GDM1 (cell line): ENCODE measurements at places on chromosomes 6 and 20.
A peak's percentile ranks its signal among the peaks of the same experiment; 100 is the strongest.

GRCh38 chr20:48238326-48238725, 453.0 kb upstream of the SULF2 start:
- no peak for DNase-seq

- DNase-seq = no peak
These were observed 180.5 kb downstream of the ADAT2 start for GRCh38 chr6:143270026-143270425.

DNA sequence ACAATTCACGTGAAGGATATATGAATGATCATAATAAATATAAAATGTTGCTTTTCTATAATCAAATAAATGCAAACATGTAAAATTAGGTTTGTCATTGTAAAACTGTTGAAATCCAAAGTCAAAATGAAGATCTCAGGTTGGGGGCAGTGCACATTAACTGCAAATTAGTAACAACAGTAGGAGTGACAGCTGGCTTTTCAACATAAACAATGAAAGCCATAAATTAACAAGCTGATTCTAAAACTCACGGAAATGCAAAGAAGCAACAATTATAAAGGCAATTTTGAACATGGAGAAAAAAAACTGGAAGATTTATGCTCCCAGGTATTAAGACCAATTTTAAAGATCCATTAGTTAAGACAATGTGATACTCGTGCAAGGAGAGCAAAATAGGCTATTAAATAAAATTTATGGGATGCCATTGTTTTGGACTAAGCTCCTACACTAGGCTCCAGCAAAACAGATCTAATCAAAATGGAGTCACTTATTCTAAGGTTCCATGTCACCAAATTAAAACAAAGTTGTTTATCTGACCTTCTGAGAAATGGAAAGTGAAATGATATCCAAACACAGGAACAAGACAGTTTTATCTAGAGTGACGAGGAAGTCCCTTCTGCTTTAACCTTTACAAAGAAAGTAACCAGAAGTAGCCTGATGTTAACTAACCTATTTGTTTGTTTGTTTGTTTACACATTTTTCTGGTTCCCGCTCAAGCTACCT, 770.8 kb downstream of the EPHA7 start:
- DNase-seq = no peak

DNA sequence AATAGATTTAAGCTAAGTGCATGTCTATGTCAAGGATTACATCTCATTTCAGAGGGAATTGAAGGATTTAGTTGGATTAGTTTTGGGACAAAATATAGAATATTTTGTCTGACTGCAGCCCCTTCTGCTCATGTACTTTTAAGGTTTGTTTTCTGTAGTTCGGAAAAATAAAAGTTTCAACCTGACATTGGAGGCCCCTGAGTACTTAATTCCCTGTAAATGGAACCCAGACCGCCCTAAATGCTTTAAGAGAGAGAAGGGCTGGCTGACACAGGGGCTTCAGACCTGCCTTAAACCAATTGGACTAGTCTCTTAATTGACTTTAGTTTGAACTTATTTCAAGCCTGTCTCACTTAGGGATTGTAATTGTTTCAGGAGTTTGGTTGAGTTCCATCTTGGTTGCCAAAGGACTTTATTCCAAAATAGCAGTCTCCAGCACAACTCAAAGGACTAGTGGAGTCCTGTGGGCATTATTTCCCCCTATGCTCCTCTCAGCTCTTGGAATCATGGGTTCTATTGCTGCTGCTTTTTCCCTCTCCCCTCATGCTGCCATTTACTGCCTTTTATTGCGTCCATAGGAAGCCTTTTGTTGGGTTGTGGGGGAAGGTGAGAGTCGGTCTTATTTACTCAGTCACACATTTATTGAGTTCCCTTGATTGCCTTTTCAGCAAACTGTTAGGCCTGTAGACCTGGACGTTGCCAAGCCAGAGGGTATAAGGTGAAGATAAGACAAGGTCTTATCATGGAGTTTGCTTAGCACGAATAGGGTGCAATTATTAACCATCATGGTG, 14.5 kb downstream of the BRD2 start:
- DNase-seq = no peak

- DNase-seq = no peak
These were observed 30.9 kb upstream of the ALDH8A1 start for GRCh38 chr6:134980846-134981245.

DNA sequence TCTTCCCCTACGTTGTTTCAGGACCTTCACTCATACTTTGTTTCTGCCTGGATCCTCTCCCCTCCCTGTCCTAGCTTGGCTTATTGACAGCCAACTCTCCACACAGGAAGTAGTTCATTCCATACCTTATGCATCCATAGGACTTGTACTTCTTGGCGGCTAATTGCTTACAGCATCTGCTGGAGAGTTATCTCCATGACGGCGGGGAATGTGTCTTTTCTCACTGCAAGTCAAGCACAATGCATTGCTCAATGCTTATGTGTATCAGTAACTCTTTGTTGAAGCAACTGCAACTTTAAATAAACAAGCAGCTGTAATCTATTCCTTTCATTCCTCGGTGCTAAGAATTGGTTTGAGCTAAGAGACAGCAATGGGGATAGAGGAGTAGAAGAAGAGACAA, 551.3 kb upstream of the EPHA7 start:
- DNase-seq = no peak

DNA sequence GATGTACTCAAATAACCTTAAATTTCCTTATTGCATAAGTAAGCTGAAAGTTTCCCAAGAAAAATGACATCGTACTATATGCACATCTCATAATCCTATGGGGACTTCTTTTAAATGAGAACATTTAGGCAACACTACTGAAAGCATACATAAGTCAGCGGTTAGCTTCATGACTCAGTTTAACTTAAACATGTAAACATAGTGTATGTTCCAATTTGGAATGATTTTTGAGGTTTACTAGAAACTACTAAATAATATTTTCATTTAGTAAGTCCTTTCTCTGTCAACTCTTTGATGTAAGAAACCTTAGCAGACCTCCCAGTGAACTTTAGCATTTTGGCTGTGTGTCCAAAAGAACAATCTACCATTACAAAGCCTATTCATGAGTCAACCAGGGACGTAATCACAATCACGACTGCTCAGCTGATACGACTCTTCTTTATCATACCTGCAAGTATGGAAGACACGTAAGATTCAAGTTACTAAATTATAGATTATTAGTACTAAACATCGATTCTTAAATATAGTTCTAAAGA, 19.3 kb downstream of the HIVEP2 start:
- no peak for DNase-seq

- no peak for DNase-seq
These were observed 187.7 kb downstream of the PDE7B start for GRCh38 chr6:136039185-136039584.

DNA sequence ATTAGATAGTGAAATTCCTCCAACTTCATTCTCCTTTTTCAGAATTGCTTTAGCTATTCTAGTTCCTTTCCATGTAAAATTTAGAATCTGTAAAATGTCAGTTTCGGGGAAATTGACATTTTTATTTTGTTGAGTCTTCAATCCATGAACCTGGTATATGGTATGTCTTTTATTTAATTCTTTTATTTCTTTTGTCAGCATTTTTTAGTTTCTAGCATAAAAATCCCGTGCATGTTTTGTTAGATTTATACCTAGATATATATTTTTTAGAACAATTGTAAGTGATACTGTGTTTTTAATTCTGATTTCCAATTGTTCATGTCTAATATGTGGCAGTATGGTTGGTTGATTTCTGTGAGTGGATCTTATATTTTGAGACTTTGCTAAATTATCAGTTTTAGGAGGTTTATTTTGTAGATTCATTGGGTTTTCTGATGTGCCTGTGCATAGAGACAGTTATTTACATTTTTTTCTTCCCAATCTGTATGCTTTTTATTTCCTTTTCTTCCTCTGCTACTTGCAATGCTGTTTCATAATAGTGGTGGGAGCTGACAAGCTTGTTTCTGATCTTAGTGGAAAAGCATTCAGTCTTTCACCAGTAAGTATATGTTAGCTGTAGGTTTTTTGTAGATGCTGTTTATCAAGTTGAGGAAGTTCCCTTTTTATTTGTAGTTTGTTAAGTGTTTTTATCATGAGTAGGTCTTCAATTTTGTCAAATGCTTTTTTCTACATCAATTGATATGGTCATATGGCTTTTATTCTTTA, 13.7 kb downstream of the TAB2 start:
- DNase-seq = no peak

GRCh38 chr6:91860541-91861335, 1273.9 kb upstream of the MAP3K7 start:
- no peak for DNase-seq

DNA sequence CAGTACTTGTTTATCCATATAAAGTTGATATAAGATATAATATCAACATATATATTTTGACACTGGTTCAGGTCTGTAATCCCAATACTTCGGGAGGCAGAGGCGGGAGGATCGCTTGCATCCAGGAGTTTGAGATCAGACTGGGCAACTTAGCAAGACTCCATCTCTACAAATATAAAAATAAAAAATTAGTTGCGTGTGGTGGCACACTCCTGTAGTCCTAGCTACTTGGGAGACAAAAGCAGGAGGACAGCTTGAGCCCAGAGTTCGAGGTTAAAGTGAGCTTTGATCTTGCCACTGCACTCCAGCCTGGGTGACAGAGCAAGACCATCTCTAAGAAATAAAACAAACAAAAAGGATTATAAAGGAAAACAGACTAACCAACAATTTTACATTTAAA, 8.9 kb upstream of the KATNA1 start:
- DNase-seq = no peak

- no peak for DNase-seq
These were observed 243.1 kb upstream of the FLRT3 start for GRCh38 chr20:14580418-14581074.

- no peak for DNase-seq
These were observed 294.3 kb upstream of the BMP2 start for GRCh38 chr20:6473197-6473596.

DNA sequence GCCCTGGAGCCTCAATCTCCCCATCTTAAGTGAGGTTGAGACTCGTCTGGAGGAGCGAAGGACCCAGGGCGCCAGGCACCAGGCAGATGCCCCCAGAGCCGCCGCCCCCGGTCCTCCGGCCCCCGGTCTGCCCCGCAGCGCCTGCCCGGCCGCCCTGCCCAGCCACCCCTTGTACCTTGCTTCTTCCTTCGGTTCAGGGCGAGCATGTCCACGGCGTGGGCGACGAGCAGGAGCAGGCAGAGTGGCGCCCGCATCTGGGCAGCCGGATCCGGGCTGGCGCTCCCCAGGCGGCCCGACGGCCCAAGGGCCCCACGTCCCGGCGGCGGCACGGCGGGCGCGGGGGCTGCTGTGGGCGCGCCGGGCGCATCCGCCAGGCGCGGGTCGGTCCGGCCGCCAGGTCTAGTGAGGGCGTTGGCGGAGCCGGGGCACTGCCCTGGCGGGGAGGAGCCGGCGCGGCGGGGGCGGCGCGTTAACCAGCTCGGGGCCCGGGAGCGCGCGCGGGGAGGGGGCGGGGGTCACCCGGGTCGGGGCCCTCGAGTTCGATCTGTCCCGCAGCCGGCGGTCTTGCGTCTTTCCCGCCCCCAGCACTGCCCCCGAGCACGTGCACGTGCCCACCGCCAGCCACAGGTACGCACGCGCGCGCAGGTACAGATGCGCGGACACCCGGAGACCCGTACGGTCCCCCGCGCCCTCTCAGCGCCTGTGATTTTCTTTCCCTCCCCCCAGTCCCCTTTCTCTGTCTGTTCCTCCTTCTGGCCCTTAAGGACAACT, at the start of gene RSPO4:
RSPO4 (minus strand) TSS at position 401 of the 771 bp plus-strand sequence; CDS start at position 254, 147 bp downstream.
- no peak for DNase-seq

- DNase-seq = no peak
These were observed 22.3 kb downstream of the BEND6 start for GRCh38 chr6:56977192-56977591.

DNA sequence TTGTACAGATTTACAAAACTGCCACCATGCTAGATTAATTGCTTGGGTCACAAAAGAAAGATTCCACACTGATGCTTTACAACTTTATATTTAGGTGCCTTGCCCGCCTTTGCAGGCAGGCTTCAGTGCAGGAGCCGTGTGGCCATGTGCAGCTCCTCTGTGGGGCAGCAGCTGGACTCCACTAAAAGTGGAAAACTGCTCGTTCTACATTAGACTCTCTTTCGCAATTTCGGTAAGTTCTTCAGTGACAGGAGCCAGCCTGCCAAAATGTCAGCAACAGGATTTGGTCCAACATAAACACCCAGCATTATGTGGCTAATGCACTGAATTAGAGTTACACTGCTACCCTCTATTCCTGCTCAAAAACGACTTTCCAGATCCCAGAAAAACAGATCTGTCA, 174.4 kb upstream of the KCNK16 start:
- no peak for DNase-seq

DNA sequence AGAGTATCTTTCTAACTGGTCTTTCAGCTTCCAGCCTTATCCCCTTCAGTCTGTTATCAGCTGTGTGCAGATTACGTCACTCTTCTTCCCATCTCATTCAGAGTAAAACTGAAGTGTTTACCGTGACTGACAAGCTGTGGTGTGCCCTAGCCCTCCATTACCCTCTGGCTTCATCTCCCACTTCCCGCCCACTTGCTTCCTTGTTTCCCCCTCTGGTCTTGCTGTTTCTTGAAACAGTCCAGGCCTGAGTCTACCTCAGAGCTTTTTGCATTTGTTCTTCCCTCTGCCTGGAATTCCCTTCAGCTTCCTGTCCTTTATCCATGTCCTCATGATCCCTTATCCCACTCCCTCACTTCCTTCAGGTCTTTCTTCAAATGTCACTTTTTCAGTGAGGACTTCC, 66.9 kb downstream of the CARMIL1 start:
- peak; percentile 42 for DNase-seq

- no peak for DNase-seq
These were observed 218.4 kb downstream of the LMBRD1 start for GRCh38 chr6:69578361-69578890.

- no peak for DNase-seq
These were observed 89.6 kb upstream of the ADGRF1 start for GRCh38 chr6:47131773-47132172.

DNA sequence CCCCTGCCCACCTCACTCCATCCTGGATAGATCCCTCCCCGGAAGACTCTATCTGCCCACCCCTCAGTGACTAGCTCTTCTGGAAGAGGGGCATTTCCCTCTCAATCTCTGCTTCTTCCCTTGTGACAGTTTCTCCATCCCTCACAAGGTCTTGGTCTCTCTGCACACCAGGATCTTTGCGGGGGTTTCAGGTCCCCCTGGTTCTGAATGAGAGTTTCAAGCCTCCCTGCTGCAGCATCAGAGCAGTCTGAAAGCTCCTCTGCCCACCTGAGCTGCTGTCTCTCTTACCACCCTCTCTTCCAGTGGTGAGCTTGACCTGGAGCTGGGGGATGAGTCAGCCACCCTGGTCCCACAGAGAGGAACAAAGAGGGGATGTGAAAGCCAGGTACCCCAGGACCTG, 24.4 kb downstream of the TNXB start:
- DNase-seq = no peak

DNA sequence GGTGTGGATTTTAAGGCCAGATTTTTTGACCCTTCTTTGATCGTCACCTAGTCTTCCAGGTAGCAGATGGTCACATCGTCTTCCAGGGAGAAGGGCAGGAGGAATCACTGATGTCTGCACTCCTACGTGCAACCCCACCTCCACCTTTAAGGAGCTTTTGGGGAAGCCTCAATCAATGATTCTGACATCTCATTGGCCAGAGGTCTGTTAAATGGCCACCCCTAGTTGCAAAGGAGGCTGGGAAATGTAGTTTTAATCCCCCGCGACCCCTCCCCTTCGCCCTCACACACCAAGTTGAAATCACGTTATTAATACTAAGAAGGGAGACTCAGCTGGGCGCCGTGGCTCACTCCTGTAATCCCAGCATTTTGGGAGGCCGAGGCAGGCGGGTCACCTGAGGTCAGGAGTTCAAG, 151.4 kb downstream of the BCAS1 start:
- no peak for DNase-seq
